ENCODE measurements at places on chromosomes 5 and 9. TPM values are rescaled to one million over a fixed set of nuclear protein-coding genes. Genes with fewer than 3 reads are reported as not detected.

Gene SH3GLB2
- 36.0 TPM for total RNA-seq

Gene EQTN
- total RNA-seq = not detected

DNA sequence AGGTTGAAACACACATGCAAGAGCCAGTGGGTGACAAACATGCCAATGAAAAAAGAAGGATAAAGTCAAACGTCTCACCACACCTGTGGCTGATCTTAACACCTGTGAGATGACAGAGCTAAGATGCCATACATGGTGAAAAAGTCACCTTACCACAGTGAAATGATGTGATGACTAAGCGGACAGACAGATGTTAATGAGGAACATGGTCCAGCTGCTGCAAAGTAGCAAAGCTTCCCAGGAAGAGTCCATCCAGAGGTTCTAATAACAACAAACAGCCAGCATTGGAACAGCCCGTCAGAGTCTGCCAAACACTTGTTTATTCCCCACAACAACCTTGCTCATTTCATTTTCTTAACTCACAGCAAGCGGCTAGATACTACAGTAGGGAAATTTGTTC is 1.9 kb downstream of the KIAA1191 start:
- DNase-seq = no peak

- no peak for DNase-seq
These were observed 72.0 kb downstream of the KIF24 start for GRCh38 chr9:34256987-34257585.

DNA sequence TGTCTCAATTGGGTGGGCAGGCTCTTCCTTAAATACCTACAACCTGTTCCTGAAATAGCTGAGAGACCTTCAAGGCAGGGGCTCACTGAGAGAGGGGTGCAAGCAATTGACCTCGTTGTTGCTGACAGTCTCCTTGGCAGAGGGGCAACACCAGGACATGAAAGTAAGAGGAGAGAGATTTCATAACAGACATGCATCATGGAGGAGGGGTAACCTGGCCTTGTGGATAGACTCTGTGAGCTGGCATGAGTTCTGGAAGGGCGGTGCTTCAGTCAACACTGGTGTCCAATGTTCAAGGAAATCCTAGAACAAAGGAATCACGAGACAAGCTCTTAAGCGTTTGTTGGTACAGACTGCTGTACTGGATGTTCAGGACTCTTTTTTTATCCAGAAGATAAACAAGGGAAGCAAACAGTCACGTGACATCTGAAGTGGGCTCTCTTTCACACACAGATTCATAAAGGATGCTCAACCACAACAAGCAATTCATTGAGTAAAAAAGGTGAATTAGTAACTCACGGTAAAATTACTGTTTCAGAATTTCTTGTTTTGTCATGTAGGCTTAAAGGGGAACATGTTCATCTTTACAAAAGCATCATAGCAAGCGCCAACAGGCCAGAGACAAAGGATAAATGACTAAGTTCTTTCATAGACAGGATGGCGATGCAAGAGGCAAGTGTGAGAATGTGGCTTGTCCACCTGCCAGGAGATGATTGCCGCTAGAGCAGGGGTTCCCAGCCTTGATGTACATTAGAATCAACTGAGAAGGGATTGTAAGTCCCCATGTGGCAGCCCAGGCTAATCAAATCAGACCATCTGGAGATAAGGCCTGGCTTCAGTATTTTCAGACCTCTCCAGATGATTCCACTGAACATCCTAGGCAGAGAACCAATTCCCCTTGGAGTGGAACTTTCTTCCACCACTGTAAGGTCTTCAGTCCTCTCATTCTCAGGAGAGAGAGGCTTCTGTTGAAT is 20.7 kb downstream of the ANKRA2 start:
- DNase-seq = peak; percentile 83

DNA sequence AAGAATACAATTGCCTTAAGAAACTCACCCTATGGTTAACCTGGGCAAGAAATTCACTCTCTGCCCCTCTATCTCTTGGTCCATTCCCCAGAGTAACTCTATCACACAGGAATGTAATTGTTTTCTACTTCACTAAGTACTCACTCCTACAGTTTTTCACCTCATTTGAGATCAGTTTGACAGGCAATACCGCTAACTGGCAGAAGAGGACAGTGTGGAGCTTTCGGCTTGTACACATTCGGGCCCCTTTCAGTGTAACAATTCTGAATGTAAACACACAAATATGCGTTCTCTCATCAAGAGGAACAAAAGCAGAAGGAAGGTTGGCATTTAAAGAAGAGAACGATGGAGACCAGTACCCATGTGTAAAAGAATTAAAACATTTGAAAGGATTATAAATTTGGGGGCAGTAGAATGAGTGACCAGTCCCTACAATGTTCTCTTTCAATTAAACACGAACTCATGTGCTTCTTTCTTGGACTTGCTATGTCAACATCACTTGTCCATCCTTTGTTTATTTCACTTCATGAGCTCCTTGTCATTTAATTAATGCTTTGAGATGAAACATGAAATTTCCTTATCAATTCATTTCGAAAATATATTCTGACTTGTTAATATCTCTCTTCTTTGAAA is 188.5 kb upstream of the GRAMD2B start:
- no peak for DNase-seq
